ENCODE measurements at places on chromosomes 2 and 18.

- no peak for DNase-seq
These were observed 12.1 kb upstream of the ALLC start for GRCh38 chr2:3645745-3646389.

GRCh38 chr2:65279756-65280155, 52.1 kb downstream of the ACTR2 start:
- DNase-seq, result no peak

DNA sequence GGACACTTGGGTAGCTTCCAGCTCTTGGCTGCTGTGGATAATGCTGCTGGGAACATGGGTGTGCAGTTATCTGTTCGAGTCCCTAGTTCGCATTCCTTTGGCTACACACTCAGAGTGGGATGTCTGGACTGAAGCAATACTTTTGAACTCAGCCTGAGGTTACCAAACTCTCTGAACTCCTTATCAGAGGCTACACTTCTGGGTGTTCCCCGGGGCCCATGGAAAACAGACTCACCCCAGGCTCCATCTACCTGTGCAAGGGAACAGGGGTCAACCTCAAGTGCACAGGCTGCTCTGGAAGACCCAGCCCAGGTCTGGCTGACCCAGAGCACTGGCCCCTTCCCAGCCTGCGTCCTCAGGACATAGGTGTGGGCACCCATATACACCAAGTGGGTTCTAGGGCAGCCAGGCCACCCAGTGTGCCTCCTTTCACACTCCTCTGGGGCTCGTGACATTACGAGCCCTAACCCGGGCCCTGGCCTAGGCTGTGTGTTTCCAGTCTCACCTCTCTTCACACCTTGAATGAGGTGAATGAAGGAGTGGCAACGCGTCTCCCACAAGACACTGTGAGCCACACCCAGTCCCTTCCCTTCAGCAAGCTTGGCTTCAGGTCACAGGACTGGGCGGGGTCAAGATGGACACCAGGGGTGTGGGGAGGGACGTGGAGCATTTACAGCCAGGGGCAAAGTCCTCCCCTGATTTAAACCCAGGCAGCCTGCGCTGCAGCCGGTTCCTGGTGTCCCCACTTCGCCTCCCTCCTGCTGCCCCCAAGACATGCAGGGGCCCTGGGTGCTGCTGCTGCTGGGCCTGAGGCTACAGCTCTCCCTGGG, at the start of gene ALPI:
Gene ALPI (plus strand): TSS at position 728 of the 830 bp plus-strand sequence. CDS start 47 bp downstream, at position 775.
- DNase-seq, result no peak

DNA sequence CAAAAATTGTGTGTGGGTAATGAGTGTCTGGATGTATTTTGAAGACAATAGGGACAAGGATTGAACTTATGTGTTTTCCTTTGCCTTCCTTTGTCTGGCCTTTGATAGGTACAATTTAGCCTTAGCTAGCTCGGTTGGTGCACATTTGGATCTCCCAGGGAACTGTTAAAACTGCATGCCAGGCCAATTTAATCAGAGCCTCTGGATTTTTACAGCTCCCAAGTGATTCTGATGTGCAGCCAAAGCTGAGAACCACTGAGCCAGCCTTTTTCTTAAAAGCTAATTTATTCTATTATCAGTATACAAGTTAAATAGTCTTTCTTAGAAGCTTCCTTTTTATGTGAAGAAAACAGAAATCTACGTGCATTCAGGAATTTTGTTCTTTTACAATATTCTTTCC, 25.0 kb downstream of the PLEK start:
- no peak for DNase-seq

DNA sequence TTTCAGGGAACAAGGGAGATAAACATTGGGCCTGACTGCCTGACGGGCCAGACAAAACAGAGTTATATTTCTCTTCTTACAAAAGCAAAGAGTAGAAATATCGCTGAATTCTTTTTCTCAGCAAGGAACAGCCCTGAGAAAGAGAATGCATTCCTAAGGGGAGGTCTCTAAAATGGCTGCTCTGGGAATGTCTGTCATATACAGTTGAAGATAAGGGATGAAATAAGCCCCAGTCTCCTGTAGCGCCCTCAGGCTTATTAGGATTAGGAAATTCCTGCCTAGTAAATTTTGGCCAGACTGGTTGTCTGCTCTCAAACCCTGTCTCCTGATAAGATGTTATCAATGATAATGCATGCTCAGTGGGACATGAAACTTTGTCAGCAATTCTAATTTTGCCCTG, 134.9 kb upstream of the CNTNAP5 start:
- DNase-seq, result no peak

DNA sequence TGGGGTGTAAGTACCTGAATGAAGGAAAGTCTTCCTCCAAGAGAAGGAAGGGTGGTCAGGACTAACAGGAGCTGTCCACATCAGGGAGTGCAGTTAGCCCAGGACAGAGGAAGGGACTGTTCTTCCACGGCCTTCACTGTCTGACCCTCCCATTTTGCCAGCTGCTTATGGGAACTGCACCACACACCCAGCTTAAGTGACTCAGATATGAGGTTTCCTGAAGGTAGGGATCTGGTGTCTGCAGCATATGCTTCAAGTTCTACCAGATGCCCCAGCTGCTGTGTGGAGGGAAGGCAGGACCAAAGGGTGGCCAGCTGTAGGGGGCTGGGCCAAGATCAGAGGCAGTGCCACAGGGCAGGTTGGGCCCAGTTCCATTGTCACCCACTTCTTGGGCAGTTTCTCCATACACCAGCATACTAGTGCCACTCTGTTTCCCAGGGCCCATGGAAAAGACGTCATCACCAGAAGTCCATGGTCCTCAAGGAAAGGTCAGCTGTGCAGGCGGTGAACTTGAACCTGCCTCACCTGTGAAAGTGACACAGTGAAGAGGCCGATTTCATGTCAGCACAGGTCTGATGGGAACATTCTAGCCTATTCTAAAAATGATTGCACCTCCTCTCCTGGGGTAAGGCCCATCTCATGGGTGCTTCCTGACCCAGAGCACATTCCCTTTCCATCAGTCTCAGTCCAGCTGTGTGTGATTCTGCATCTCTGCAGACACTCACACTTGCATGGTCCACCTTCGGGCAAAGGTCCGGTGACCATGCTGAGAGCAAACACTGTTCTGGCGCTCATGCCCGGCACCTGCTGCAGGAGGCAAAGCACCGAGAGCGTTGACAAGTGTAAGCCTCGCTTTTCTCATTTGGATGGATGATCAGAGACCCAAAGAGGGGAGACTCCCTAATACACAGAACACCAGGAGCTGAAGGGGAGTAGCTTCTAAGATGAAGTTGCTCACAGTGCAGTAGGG, 68.0 kb downstream of the ACAA2 start:
- DNase-seq, result no peak

- DNase-seq, result no peak
These were observed 4.9 kb downstream of the TM4SF20 start for GRCh38 chr2:227374158-227374557.

DNA sequence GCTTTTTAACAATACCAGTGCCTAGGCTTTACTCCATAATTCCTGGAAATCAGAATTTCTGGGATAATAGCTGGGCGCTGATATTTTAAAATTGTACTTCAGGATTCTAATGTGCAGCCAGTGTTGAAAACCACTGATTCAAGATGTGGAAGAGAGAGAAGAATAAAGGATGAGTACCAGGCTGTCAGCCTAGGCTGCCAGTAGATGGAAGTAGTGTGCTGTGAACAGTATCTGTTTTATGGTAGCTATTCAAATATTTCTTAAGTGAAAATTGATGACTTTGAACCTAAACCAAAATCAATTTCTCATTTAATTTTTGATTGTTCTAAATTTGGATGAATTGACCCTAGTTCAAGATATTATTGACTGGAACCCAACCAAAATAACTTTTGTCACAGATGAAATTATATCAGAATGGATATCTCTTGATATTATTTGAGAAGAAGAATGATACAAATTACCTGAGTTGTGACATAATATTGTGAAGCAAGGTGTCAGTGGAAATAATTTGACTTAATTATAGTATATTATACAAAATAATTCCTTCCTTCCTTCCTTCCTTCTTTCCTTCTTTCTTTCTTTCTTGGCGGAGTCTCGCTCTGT, 88.0 kb downstream of the COMMD1 start:
- DNase-seq, result no peak

- DNase-seq, result no peak
These were observed 1368.4 kb upstream of the CELF4 start for GRCh38 chr18:38933910-38934510.

DNA sequence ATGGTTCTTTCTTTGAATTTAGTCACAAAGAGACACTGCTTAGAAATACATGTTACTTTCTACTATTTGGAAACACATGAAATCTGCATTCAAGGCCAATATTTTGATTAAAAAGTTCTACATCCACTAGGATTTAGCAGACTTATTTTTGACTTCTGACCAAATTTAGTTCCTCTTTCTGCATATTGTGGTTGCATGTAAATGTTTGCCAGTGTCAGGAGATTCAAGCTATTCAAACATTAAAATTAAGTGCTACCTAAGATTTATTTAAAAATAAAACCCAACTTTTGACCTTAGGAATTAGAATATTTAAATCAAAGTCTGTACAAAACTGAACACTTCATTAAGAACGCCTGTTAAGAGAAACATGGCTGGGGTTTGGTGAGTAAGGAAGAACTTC, 891.1 kb downstream of the CPS1 start:
- DNase-seq, result no peak

DNA sequence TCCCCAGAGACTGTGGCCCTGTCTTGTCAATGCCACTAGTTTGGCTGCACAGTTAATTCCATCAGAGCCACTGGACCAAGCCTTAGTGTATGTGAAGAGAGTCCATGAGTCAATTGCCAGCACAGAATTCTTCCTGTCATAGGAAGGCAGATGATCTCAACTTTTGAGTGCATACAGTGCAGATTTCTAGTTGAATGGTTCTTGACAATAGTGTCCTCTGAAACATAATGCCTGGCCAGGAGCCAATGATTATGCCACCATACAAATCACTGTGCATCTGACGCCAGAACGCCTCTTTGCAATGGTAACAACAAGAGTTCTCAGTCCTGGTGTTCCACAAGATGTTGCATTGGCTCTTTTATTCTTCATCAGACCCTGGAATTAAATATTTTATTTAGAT, 7.1 kb downstream of the NEUROD1 start:
- no peak for DNase-seq

DNA sequence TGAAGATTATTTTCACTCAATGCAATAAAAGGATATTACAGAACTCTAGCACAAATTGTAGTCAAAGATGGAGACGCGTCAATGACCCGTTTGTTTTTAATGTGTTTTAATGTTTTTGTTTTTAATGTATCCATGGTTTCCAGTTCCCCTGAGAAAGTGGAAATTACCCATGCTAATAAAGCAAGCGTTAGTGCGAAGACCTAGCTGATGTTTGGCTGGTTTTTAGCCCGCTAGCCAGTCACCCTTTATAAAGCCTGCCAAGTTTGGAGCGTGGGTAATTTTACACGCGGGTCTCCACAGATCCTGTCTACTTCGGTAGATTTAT, 430 bp upstream of the CHMP1B start:
- DNase-seq, result no peak

DNA sequence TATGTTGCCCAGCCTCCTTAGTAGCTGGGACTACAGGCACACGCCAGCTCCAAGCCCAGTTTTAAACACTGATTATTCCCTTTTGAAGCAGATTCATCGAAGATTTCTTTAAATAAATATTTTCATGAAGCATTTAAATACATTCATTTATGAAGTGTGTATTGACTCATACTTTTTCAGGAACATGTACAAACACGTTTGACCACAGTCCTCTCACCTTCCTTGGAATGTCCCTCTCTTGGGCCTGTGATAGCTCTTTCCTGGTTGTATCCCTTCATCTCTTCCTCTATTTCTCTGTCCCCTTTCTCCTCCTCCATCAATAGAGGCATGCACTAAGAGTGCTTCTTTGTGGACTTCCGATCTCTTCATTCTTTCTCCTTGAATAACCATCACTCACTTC, 2.5 kb downstream of the PSTPIP2 start:
- no peak for DNase-seq

DNA sequence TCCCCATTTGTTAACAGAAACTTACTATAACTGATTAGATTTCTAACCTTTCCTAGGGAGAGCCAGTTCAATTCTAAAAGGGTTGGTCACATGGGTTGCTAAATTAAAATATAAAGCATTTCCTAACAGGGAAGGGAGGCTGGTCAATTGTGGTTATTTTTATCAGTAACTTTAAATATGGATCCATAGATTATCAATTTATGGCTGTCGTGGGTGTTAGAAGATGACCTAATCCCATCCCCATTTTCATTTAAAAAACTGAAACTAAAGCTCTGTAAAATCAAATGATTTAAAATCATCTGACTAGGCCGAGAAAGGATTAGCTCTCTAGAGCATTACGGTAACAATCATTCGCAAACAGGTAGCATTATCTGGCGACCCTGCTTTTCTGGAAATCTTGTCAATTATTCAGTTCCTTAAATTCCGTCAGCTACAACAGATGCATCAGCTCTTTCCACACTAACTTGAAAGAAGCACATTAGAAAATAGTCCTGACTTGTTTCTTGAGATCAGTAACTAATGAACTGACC, 953 bp upstream of the HNRNPA3 start:
- no peak for DNase-seq

- no peak for DNase-seq
These were observed 116.1 kb upstream of the GLI2 start for GRCh38 chr2:120619579-120619978.

GRCh38 chr2:234426616-234427015, 70.3 kb downstream of the ARL4C start:
- no peak for DNase-seq

- DNase-seq, result no peak
These were observed 17.2 kb upstream of the STPG4 start for GRCh38 chr2:47172156-47172921.

- DNase-seq, result no peak
These were observed 6.4 kb upstream of the PTPN4 start for GRCh38 chr2:119753041-119753929.

DNA sequence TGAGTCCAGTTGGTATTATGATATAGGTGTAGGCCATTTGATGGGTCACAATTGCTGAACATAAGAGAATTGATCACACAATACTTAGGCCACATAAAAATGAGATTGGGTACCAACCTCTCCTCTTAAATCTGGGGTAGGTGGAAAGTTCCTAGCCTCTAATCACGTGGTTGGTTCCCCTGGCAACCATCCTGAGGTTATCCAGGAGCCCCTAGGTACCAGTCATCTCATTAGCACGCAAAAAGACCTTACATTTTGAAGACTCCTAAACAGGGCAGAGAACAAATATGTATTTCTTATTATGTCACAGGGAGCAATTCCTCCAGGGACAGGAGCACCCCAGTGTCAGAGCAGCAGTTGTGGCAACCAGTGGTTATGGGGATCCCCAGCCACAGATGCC, 12.7 kb upstream of the SELENOI start:
- DNase-seq, result no peak

GRCh38 chr2:74982577-74982976, 24.1 kb downstream of the POLE4 start:
- DNase-seq, result no peak

DNA sequence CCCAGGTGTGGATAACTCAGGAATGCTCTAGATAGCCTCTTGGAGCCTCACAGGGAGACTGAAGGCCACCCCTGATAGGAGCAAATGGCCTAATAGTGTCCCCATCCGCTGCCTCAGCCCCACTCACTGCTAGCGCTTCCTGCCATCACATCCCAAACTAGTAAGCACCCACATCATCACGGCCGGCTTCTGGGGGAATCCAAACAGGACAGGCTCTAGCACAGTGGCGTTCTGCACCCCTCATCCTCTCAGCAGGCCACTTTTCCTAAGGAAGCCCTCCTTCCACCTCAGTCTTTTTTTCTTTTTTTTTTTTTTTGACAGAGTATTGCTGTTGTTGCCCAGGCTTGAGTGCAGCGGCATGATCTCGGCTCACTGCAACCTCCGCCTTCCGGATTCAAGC, 6.3 kb upstream of the AMER3 start:
- DNase-seq, result no peak

- DNase-seq, result no peak
These were observed 58.0 kb upstream of the EML6 start for GRCh38 chr2:54665436-54665856.

GRCh38 chr2:15565994-15566671, 5.0 kb upstream of the NBAS start:
- DNase-seq, result no peak

All from right kidney (tissue), 9 donors.